NCI-H2107 (cell line): ENCODE measurements at places on chromosomes 11 and 22.

GRCh38 chr11:76677458-76677765 is 6.9 kb upstream of the LRRC32 start:
- no peak for DNase-seq

GRCh38 chr11:105609832-105610781 is at the start of gene GRIA4:
Gene GRIA4, plus strand, starts transcription at chr11:105610073. Its CDS starts 925 bp downstream, at chr11:105610998.
- no peak for DNase-seq

DNA sequence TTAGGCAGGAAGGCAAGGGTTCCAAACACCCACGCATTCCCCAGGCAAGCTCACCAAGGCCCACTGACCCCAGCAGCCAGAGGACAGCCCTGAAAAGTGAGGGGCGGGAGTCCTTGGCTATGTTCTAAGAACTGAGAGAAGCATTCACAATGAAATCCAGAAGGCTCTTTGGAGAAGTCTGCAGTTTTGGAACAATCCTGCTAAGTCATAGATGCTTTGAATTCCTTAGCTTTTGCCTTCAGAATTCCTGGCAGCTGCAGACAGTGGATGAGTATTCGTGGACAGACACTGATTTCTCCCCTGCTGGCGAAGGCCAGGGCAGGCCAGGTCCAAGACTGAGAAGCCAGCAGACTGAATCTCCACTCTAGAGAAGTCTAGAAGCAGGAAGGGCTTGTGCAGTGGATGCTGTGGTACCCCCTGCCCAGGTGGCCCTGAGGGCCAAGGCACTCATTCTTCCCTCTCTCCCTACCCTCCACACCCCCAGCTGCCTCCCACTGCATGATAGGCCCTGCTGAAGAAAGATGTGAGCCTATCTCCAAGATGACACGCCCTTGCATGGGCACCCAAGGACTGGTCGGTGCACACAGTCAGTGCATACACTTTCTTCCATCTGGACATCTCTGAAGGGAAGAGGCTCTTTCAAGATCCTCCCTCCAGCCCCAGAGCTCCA is 133.2 kb upstream of the TEAD1 start:
- no peak for DNase-seq

GRCh38 chr11:125923012-125923579 is 18.8 kb downstream of the DDX25 start:
- peak; percentile 33 for DNase-seq

GRCh38 chr11:70400643-70401042 is 2.3 kb downstream of the CTTN start:
- DNase-seq: no peak

- no peak for DNase-seq
These were observed 2.7 kb downstream of the RPL27A start for GRCh38 chr11:8685306-8685705.

DNA sequence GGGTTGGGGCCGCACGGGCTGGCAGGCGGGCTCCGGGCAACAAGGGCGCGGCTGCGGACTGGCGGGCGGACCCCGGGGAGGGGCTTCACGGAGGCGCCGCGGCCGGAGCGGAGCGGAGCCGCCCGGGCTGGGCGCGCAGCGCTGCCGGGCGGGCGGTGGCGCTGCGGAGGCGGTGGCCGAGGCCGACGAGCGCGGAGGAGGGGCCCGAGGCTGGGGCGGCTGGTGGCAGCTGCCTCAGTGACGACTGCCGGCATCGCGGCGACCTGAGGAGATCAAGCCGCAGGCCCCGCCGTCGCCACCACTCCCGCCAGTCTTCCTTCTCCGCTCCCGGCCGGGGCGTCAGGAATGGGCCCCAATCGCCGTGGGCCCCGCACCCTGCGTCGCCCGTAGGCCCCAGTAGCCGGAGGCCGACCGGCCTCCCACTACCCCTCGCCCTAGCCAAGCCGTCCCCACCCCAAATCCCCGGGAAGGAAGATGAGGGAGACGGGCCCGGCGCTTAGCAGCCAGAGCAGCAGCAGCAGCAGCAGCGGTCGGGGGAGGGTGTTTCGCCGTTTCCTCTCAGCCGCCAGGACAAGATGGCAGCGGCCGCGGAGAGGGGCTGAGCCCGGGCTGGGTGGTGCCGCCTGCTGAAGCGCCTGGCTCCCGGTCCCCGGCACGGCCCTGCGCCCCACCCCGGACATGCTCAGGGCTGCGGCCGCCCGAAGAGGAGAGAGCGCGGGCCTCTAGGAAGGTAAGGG is at the start of gene HIPK3:
Gene HIPK3 (plus strand): TSS at position 222 of the 737 bp plus-strand sequence.
- DNase-seq: peak; percentile 53

GRCh38 chr11:126194121-126194543 is 17.3 kb downstream of the RPUSD4 start:
- no peak for DNase-seq

GRCh38 chr11:7657306-7658025 is 15.8 kb downstream of the CYB5R2 start:
- DNase-seq: no peak

DNA sequence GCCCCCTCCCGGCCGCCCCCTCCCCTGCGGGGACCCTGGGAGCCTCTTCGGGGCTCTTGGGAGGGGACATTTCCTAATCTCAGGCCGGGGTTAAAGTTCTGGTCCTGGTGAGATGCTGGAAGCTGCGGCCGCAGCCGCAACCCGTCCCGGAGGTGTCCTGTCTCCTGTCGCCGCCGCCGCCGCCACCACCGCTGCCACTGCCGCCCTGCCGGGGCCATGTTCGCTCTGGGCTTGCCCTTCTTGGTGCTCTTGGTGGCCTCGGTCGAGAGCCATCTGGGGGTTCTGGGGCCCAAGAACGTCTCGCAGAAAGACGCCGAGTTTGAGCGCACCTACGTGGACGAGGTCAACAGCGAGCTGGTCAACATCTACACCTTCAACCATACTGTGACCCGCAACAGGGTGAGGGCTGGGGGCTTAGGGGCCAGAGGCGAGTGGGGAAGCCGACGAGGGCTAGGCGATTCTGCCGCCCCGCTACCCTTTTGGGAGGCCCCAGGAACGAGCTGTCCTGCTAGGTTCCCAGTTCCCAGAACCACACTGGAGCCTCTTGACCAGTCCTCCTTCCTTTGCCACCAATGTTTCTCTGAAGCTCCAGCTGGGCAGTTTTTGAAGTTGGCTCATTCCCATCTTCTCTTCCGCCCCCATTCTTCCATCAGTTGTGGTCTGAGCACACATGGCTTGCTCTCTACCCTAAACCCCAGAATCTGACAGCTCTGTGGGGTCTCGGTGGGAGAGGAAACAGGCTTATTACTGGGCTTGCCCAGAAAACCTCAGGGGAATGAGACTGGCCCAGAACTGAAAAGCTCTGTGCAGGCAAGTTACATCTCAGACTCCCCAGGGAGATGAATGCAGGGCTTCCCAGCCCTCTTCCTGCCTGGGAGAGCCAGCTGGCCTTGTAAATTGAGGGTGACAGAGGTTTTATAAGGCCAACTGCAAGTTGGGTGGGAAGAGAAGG is 781 bp downstream of the SIDT2 start:
- DNase-seq: no peak

- DNase-seq: no peak
These were observed 11.7 kb upstream of the FLRT1 start for GRCh38 chr11:64023712-64024710.

DNA sequence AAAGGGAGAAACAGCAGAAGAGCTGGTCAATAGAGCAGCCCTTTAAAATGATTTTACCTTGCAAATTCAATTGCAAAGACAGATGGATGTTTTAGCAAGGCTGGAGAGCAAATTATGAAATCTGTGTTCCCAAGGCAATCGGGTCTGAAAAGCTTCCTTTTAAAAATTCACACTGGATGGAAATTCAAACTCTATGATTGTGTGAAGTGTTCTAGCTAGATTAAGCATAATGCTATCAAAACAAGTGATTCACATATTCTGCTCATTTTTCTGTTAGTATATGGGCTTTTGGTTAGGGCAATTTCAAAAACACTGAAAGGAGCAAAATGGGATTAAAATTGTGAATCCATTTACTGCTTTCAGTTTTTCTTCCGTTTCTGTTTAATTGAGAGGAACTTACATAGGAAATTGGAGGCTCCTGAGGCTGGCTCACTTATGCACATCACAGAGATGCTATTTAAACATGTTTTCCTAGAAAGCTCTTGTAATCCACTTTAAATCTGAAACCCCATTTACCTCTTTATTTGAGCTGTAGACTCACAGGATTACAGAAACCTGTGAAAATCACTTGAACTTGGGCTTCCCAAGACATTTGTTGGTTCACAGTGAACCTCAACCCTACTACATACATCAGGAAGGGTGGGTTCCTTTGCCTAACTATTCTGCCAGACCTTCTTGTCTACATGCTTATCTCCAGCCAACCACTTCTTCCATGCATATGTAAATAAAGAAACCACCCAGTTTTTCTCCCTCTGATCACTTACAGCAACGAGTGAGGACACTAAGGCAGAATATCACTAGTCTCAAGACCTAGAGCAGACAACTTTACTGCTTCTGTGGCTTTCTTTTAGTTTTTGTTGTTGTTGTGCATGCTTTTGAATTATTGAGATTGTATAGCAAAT is 201.9 kb upstream of the PITPNB start:
- no peak for DNase-seq

DNA sequence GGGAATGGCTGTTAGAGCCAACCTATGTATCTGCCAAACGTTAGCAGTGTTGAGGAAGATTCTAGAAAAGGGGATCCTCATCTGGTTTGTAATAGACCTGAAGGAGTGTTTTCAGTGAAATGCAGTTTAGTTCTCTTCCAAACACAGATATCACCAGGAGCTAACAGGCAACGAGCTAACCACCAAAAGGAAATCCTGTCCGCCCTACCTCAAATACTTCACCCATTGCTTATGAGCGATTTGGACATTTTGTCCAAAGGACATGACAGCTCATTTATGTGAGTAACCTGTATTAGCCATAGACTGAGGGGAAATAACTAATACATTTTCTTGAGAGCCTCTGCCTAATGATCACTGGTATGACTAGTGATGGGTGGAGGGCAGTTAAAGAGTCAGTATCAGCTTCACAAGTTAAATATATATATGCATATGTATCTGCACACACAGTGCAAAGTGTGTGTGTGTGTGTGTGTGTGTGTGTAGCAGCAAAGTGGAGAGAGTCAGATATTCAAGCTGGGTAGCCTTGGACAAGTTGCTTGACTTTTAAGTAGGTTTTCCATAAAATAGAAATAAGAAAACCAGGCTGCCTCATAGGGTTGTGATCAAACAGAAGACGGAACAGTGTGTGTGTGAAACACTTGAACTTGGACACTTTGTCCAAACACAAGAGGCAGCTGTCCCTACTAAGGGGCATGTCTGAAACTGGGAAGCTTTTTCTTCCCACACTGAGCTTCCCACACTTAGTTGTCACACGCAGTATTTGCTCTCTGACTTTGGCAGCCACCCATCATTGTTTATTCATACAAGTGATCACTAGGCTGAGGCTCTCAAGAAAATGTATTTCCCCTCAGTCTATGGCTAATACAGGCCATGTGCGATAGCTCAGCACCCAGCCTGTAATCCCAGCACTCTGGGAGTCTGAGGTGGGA is 940 bp upstream of the C11orf91 start:
- DNase-seq: no peak

GRCh38 chr11:22194306-22194705 is 1.4 kb downstream of the ANO5 start:
- no peak for DNase-seq
